Stimulated activated CD4-positive, alpha-beta T cell treated with anti-CD3 and anti-CD28 coated beads, Interleukin-15, amount 100 ng/mL, for 1 hour (primary cell): ENCODE measurements at places on chromosomes 3 and 15.

- DNase-seq = no peak
Observed at GRCh38 chr15:93523481-93523880, 434.5 kb upstream of the RGMA start.

DNA sequence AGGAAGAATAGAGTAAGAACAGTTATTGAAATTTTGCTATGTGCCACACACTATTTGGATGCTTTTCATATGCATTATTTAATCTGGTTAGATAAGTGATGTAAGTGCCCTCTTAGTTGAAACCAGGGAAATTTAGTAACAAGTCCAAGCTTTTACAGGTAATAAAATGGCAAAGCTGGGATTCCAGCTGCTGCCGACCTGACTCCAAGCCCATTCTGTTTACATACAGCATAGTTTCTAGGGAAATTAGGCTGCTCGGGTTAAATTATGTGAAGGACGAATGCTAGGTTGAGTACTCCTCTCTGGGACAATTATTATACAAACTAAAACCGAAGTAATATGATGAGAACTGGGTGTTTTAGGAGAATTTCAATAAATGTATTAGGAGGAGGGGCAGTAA, 38.7 kb upstream of the FAH start:
- DNase-seq = no peak

GRCh38 chr3:15743587-15744009, 54.2 kb downstream of the ANKRD28 start:
- no peak for DNase-seq

- DNase-seq = no peak
Observed at GRCh38 chr3:98807011-98807410, 43.9 kb downstream of the ST3GAL6 start.

DNA sequence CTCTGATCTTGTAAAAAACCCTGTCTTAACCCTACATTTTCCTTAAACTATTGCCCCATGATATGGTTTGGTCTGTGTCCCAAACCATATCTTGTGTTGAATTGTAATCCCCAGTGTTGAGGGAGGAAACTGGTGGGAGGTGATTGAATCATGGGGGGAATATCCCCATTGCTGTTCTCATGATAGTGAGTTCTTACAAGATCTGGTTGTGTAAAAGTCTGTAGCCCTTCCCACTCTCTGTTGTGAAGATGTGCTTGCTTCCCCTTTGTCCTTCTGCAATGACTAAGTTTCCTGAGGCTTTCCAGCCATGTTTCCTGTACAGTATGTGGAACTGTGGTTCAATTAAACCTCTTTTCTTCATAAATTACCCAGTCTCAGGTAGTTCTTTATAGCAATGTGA, 881.4 kb downstream of the DIPK2A start:
- no peak for DNase-seq

- DNase-seq = no peak
Observed at GRCh38 chr3:70010346-70010745, 10.8 kb downstream of the SAMMSON start.

DNA sequence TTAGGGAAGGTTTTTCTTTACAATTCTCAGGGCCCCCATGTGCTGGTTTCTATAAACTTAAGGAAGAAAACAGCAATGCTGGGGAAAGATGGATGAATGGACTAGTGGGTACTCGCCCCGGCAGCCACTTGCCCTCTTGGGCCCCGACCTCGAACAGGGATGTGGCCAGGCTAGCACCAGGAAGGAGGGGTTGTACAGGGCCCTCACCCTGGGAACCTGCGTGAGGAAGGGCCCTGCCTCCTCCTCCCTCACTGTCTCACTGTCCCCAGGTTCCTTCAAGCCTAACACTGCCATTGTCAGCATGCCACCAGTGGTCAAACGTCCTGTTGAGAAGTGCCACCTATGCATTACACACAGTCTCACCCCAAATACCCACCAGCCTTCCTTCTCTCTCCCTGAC, 9.1 kb downstream of the ADAMTS17 start:
- DNase-seq = no peak

DNA sequence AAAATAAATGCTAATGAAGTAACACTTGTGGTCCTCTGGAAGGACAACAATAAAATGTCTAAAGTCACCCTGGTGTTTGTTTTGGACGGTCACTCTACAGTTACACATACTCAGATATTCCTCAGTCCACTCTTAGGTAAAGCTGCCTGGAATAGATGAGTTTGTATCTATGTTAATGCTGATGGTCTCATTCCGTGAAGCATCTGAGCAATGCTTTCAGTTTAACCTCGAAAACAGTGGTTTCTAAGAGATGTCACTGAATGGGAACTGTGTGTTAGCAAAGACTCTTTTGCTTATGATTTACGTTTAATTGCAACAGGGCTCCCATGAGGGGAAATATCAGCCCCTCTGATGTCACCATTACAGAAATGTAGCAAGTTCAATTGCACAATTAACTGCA, 49.1 kb downstream of the FBN1 start:
- DNase-seq = no peak

- DNase-seq = no peak
Observed at GRCh38 chr3:190519886-190520285, 6.0 kb downstream of the IL1RAP start.

DNA sequence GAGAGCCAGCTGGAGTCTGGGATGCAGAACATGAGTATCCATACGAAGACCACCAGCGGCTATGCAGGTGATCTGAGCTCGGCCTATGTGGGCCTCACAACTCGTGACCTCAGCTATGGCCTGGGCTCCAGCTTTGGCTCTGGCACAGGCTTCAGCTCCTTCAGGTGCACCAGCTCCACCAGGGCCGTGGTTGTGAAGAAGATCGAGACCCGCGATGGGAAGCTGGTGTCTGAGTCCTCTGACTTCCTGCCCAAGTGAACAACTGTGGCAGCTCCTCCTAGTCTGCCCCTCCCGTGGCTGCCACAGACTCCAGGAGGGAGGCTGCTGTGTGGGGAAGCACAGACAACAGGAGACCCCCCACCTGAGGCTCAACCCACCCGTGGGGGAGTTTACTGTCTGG, 3.6 kb upstream of the KPNA4 start:
- no peak for DNase-seq

GRCh38 chr15:63452552-63453136, 51.7 kb upstream of the USP3 start:
- DNase-seq = no peak

- no peak for DNase-seq
Observed at GRCh38 chr15:78050441-78050809, 27.1 kb downstream of the TBC1D2B start.

- no peak for DNase-seq
Observed at GRCh38 chr3:118102737-118103136, 931.9 kb downstream of the IGSF11 start.

GRCh38 chr3:170418422-170419398, at the start of gene CLDN11:
Gene CLDN11 (plus strand): TSS chr3:170418868. CDS start chr3:170419067, 199 bp downstream.
- no peak for DNase-seq

- no peak for DNase-seq
Observed at GRCh38 chr15:66252685-66253417, 699 bp downstream of the MEGF11 start.
